ENCODE measurements at places on chromosomes 12 and 14.
A peak's percentile ranks its signal among the peaks of the same experiment; 100 is the strongest.

DNA sequence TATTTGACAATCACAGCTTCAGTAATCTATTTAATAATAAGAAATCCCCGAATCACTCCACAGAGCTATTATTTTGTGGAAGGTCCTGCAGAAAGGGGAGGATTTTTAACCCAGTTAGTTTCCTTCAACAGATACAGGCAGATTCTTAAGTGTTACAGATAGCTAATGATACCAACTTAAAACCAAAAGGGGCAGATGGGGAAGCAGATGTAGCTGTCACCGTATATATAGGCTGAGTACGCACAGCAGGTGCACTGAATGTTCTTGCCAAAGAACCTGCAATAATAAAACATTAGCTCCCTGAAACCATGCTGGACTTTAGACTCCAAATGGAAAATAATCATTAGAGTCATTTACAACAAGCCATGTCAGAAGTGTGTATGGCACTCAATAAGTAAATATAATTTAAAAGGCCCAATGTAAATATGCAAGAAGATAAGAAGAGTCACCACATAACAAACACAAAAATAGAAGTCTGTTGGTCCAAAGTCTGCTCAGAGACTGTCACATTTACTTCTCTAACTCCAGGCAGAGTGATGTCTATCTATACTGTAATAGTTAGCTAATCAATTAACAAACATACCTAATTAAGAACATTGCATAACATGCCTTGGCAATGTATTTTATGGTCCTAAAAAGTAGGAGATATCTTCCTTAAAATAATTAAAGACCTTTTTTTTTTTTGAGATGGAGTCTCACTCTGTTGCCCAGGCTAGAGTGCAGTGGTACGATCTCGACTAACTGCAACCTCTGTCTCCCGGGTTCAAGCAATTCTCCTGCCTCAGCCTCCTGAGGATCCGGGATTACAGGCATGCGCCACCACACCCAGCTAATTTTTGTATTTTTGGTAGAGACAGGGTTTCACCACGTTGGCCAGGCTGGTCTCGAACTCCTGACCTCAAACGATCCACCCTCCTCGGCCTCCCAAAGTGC lies 78.8 kb downstream of the SEC23A start:
- peaks cover 2% of the 10 kb centered on the region for H3K36me3 ChIP-seq
- H3K27me3 ChIP-seq: no peaks in the 10 kb centered on the region
- DNase-seq: no peak
- no peaks in the 10 kb centered on the region for H3K4me1 ChIP-seq
- no peak overlapping the region for H3K27ac ChIP-seq
- no peak overlapping the region for H3K4me3 ChIP-seq

- peaks cover 92% of the 10 kb centered on the region for H3K4me1 ChIP-seq
- no peak for DNase-seq
- H3K27me3 ChIP-seq: no peaks in the 10 kb centered on the region
- no peak overlapping the region for H3K4me3 ChIP-seq
- H3K27ac ChIP-seq: peak overlapping the region; percentile 14
Measured at GRCh38 chr14:61532123-61532505, 163.2 kb upstream of the HIF1A start.

GRCh38 chr12:54650409-54650808 lies 2.2 kb upstream of the DCD start:
- H3K36me3 ChIP-seq: no peaks in the 10 kb centered on the region
- no peak overlapping the region for H3K27ac ChIP-seq
- no peak overlapping the region for H3K4me3 ChIP-seq
- H3K4me1 ChIP-seq: no peaks in the 10 kb centered on the region
- peaks cover 21% of the 10 kb centered on the region for H3K27me3 ChIP-seq

- peak overlapping the region; percentile 28 for H3K27ac ChIP-seq
- no peaks in the 10 kb centered on the region for H3K27me3 ChIP-seq
- no peak for DNase-seq
- no peak overlapping the region for H3K4me3 ChIP-seq
- H3K4me1 ChIP-seq: peaks cover 19% of the 10 kb centered on the region
Measured at GRCh38 chr14:100617410-100618317, 30.4 kb upstream of the BEGAIN start.

- no peak overlapping the region for H3K27ac ChIP-seq
- H3K4me3 ChIP-seq: no peak overlapping the region
- H3K27me3 ChIP-seq: no peaks in the 10 kb centered on the region
- no peak for DNase-seq
- no peaks in the 10 kb centered on the region for H3K36me3 ChIP-seq
- peaks cover 10% of the 10 kb centered on the region for H3K4me1 ChIP-seq
Measured at GRCh38 chr14:65156568-65157366, 54.5 kb upstream of the MAX start.

DNA sequence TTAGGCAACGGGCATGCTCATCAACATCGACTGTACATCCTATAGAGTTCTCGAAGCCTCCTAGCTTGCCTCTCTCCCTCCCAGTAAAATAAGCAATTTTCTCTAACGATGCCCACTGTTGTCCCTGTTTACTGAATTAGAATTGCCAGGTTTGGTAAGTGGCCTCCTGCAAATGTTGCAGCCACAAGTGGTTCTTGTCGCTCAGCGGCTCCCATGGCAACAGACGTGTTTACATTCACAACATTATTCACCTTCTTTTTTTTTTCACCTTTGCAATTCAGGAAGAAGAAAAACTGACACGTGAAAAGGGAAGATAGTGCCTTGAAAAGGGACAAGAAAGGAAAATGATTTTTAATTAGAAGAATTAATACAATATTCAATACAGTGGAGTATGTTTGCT lies 100.9 kb upstream of the PKP2 start:
- H3K36me3 ChIP-seq: no peaks in the 10 kb centered on the region
- H3K27me3 ChIP-seq: no peaks in the 10 kb centered on the region
- DNase-seq: no peak
- H3K27ac ChIP-seq: no peak overlapping the region

DNA sequence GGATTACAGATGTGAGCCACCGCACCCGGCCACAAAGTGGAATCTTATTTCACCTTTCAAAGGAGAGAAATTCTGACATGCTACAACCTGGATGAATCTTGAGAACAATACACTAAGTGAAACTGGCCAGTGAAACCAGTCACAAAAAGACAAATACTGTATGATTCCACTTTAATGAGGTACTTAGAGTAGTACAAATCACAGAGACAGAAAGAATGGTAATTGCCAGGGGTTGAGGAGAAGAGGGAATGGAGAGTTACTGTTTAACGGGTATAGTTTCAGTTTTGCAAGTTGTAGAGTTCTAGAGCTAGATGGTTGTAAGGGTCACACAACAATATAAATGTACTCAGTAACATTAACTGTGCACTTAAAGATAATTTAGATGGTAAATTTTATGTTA lies 33.4 kb downstream of the ADIPOR2 start:
- peaks cover 4% of the 10 kb centered on the region for H3K4me1 ChIP-seq
- peaks cover 20% of the 10 kb centered on the region for H3K36me3 ChIP-seq
- H3K27me3 ChIP-seq: no peaks in the 10 kb centered on the region
- H3K27ac ChIP-seq: no peak overlapping the region

- DNase-seq: no peak
- no peaks in the 10 kb centered on the region for H3K36me3 ChIP-seq
- peaks cover 3% of the 10 kb centered on the region for H3K4me1 ChIP-seq
- no peak overlapping the region for H3K27ac ChIP-seq
- H3K27me3 ChIP-seq: peaks cover 22% of the 10 kb centered on the region
- H3K4me3 ChIP-seq: no peak overlapping the region
Measured at GRCh38 chr12:71448150-71448581, 8.6 kb downstream of the LGR5 start.

DNA sequence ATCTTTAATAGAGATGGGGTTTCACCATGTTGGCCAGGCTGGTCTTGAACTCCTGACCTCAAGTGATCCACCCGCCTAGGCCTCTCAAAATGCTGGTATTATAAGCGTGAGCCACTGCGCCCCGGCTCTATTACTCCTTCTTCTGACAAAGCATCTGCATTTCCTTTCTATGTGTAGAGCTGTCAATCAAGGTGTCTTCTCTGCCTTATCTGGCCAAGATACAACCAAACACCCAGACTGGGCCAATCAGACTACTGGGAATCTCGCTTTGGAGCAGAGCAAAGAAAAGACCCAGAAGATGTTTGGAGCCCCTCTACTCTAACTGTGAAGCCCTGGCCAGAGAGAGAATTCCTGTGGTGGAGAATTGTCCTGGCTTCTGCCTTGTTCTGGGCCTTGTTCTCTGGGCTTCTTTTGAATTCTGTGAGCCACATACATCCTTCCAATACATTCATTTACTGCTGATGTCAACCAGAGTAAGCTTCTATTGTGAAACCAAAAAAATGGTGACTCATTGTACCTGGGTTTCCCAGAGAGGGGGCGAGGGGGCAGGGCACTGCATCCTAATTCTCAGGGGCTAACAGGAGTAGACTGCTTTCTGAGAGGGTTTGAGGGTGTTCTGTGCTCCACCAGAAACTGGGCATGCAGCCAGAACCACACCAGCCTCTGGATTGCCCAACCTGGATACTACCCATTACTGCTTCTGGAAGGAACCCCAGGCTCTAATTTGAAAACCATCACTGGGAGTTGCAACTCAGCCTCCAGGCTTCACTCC lies 18.8 kb upstream of the FLVCR2 start:
- DNase-seq: peak; percentile 85
- H3K4me3 ChIP-seq: peak overlapping the region; percentile 13
- no peaks in the 10 kb centered on the region for H3K27me3 ChIP-seq
- peak overlapping the region; percentile 93 for H3K27ac ChIP-seq

DNA sequence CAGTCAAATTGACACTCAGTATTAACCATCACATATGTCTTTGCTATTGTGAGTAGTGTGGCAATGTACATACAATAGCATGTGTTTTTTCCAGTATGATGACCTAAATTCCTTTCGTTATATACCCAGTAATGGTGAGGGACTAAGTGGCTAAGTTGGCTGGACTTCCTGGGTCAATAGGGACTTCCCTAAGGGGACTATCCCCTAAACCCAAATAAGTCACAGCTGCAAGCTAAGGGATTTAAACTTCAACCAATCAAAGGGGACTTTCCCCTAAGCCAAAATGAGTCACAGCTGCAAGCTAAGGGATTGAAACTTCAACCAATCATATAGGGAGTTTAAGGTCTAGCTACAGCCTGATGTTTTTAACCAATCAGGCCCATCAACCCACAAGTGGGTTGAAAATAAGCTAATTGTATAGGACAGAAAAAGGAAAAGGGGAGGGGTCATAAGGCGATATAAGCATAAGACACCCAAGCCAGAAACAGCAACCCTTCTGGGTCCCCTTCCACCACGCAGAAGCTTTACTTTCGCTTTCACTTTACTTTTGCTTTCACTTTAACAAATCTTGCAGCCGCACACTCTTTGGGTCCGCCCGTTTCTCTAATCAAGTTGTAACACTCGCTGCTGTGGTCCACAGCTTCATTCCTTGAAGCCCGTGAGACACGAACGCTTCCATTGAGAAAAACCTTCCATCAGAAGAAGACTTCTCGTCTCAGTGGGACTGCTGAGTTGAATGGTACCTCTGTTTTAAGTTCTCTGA lies 404.4 kb downstream of the FLRT2 start:
- H3K27ac ChIP-seq: peak overlapping the region; percentile 94
- H3K4me1 ChIP-seq: peaks cover 35% of the 10 kb centered on the region
- DNase-seq: peak; percentile 66
- peaks cover 19% of the 10 kb centered on the region for H3K36me3 ChIP-seq
- H3K4me3 ChIP-seq: peak overlapping the region; percentile 93
- H3K27me3 ChIP-seq: no peaks in the 10 kb centered on the region

GRCh38 chr12:118402251-118402650 lies 25.9 kb downstream of the SUDS3 start:
- no peak overlapping the region for H3K4me3 ChIP-seq
- peaks cover 44% of the 10 kb centered on the region for H3K36me3 ChIP-seq
- no peaks in the 10 kb centered on the region for H3K4me1 ChIP-seq
- no peak overlapping the region for H3K27ac ChIP-seq

DNA sequence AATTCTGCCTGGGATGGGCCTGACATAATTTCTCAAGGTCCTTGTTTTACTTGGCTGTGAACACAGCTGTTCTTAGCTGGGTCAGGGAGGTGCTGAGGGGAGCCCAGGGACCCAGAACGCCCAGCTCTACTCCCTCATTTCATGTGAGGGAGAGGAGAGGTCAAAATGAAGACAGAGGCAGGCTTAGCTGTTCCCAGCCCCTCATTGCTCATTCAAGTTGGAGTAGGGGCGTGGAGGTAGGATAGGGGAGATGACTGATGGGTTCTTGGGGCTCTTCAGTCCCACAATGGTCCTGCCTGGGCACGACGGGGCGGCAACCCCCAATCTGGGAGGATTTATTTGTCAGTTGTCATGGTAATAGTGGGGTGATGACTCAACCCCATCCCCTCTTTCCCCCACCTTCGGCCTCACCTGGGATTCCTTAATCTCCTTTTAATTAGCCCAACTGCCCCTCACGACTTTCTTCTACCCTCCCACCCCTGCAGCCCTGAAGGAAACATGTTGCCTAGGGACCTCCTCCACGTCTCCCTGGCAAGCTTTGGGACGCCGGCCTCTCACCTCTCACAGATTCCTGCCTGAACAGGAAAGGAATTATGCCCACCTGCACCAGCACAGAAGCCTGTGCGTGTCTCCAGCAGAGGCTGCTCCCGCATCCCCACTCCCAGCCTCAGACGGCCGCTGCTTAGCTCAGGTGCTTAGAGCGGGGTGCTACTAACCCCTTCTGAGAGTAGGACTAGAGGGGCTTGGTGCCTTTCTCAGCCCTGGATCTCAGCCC lies 10.2 kb downstream of the SPRYD3 start:
- no peak overlapping the region for H3K4me3 ChIP-seq
- peaks cover 25% of the 10 kb centered on the region for H3K36me3 ChIP-seq
- H3K4me1 ChIP-seq: peaks cover 8% of the 10 kb centered on the region
- DNase-seq: no peak
- no peaks in the 10 kb centered on the region for H3K27me3 ChIP-seq

DNA sequence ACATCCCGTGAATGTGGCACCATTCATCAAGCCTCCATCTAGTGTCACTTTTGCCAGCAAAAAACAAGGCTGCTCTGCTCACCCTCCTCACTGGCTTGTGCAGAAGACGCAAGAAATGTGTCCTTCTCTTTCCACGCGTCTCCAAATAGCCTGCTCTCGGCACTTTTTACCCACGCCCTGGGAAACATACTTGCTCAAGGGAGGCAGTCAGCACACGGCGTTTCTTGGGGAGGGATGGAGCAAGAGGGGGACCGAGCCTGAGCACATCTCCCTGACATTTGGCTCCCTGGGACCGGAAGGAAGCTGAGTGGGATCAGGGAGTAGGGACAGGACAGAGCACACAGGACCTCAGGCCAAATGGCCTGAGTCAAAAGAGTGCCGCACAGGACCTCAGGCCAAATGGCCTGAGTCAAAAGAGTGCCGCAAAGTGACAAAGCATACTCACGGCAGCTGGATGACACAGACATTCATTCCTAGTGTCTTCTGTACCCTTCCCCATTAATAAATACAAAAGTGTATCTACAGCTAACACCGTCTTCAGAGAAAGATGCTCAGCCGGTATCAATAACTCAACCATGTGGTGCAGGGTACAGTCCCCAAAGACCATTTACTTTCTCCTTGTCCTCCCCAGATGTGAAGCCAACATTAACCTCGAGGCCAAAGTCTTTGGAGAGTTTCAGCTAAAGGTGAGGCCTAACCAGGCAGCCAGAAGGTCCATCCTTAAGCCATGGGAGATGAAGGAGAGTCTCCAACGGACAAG lies 7.1 kb downstream of the BCL11B start:
- H3K4me1 ChIP-seq: peaks cover 51% of the 10 kb centered on the region
- H3K36me3 ChIP-seq: peaks cover 88% of the 10 kb centered on the region
- peak overlapping the region; percentile 99 for H3K27ac ChIP-seq
- peak; percentile 38 for DNase-seq
- no peaks in the 10 kb centered on the region for H3K27me3 ChIP-seq
